ENCODE measurements at places on chromosomes 7 and 10.
A peak's percentile ranks its signal among the peaks of the same experiment; 100 is the strongest.

- H3K36me3 ChIP-seq = no peaks in the 10 kb centered on the region
- no peak overlapping the region for H3K4me3 ChIP-seq
- H3K27me3 ChIP-seq = no peaks in the 10 kb centered on the region
- H3K27ac ChIP-seq = no peak overlapping the region
These were observed 205.9 kb downstream of the ARL4A start for GRCh38 chr7:12893292-12893691.

DNA sequence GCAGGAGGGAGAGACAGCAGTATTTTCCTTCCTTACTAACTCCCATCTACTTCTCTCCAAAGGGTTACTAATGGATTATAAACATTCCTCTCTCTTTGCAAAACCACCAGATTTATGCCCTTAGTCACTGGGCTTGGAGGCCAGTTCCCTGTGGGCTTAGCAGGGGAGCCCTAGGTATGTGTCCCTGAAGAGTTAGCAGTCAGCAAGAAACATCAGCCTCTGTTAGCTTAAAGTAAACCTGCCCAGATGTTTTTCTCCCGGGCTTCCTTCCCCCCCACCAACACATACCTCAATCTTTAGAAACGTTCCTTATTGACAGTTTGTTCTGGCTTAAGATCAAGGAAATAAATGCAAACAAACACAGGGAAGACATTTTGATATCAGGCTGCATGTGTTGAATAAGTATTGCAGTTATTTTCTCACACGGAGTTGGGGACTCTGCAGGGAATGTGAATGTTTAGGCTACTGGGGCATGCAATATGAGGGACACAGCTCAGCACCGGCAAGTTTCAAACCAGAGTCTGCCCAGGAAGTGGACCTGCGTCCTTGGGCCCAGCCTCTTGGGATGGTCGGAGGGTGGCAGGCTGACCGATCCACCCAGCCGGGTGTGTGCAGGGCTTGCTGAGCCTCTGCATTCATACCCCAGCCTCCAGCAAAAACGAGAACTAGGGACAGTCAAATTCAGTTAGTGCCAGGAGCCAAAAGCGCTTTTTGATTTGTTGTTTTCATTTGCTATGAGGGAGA, 252.0 kb upstream of the GRB10 start:
- peaks cover 5% of the 10 kb centered on the region for H3K36me3 ChIP-seq
- H3K4me3 ChIP-seq = no peak overlapping the region
- H3K27ac ChIP-seq = no peak overlapping the region

DNA sequence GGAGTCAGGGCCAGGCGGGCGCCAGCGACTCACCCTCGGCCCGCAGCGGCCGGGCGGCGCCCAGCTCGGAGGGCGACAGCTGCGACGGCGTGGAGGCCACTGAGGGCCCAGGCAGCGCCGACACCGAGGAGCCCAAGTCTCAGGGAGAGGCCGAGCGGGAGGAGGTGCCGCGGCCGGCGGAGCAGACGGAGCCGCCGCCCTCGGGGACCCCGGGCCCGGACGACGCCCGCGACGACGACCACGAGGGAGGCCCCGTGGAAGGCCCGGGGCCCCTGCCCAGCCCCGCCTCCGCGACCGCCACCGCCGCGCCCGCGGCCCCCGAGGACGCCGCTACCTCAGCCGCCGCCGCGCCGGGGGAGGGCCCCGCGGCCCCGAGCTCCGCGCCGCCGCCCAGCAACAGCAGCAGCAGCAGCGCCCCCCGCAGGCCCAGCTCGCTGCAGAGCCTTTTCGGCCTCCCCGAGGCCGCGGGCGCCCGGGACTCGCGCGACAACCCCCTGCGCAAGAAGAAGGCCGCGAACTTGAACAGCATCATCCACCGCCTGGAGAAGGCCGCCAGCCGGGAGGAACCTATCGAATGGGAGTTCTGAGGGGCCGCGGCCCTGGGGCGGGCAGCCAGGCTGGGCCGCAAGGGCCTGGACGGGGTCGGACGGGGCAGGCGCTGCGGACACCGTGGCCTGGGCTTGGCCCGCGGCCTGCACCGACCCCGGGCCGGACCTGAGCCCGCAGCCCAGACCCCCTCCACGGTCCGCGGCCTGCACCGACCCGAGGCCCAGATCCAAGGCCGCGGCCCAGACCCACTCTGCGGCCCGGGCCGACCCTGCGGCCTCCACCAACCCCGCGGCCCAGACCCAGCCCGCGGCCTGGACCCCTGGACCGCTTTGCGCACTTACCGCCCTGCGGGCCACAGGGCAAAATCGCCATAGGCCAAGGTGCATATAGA, 37.9 kb upstream of the SH2B2 start:
- peaks cover 2% of the 10 kb centered on the region for H3K4me1 ChIP-seq
- H3K36me3 ChIP-seq = no peaks in the 10 kb centered on the region
- DNase-seq = no peak
- H3K4me3 ChIP-seq = peak overlapping the region; percentile 21

DNA sequence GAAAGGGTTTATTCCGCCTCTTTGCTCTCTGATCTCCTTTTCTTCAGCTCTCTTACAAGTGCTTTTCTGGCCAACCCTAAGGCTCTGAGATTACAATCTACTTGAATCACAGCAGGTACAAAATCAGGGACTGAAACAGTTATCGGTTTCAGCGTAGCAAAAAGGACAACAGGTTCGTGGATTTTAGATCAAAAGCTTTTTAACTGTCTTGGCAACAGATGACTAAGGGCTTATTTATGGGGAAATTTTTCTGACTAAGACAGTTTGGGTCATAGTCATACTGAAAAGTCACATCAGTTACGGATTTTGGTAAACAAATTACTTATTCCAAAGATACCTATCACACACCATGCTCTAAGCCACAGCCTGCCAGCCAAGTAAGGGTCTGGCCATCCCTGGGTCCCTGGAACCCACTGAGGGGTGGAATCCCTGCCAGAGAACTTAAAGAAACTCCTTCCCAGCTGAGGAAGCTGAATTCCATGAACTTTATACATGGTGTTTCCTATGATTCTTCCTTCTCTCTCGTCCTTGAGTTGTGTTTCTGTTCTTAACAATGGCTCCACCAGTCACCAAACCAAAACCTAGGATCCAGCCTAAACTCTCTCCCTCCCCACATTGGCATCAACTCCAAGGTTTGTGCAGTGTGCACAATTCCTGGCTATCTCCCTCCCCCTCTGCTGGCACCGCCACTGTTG, 169.3 kb downstream of the FAM107B start:
- H3K27me3 ChIP-seq = peaks cover 2% of the 10 kb centered on the region
- H3K4me1 ChIP-seq = 0 out of 2 replicates have a peak, but pooled peaks cover 2% of the 10 kb centered on the region

DNA sequence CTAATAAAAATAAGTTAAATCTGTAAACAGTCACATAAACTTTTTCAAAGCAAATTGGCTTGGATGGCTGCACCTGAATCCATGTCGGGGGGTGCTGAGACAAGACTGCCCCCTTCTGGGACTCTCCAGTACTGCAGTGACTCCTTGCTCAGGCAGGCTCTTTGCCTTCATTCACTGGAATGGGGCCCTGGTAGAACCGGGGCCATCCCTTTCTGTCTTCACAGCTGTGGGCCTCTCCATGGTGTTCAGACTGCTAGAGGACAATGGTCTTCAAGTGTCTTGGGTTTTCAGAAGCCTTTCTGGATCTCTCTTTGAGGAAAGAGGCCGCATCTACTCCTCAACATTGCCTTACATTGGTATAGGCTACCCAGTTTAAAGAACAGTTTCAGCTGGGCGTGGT, 16.1 kb upstream of the IMPDH1 start:
- H3K27ac ChIP-seq = no peak overlapping the region
- DNase-seq = no peak
- no peaks in the 10 kb centered on the region for H3K27me3 ChIP-seq
- no peak overlapping the region for H3K4me3 ChIP-seq
- H3K4me1 ChIP-seq = no peaks in the 10 kb centered on the region
- no peaks in the 10 kb centered on the region for H3K36me3 ChIP-seq

GRCh38 chr7:121107923-121108498, 119.5 kb downstream of the CPED1 start:
- DNase-seq = no peak
- no peak overlapping the region for H3K27ac ChIP-seq
- no peaks in the 10 kb centered on the region for H3K4me1 ChIP-seq
- H3K36me3 ChIP-seq = no peaks in the 10 kb centered on the region

GRCh38 chr10:114655671-114656070, 2.4 kb downstream of the ABLIM1 start:
- no peaks in the 10 kb centered on the region for H3K36me3 ChIP-seq
- H3K27me3 ChIP-seq = no peaks in the 10 kb centered on the region
- no peak for DNase-seq
- H3K4me3 ChIP-seq = no peak overlapping the region
- no peaks in the 10 kb centered on the region for H3K4me1 ChIP-seq

GRCh38 chr7:130909881-130910672, 176.1 kb upstream of the KLF14 start:
- no peaks in the 10 kb centered on the region for H3K27me3 ChIP-seq
- H3K4me1 ChIP-seq = peaks cover 15% of the 10 kb centered on the region
- no peak for DNase-seq
- H3K36me3 ChIP-seq = no peaks in the 10 kb centered on the region
- no peak overlapping the region for H3K4me3 ChIP-seq

Measured in iPS DF 6.9 (cell line).